ENCODE measurements at places on chromosomes 5 and 9.

DNA sequence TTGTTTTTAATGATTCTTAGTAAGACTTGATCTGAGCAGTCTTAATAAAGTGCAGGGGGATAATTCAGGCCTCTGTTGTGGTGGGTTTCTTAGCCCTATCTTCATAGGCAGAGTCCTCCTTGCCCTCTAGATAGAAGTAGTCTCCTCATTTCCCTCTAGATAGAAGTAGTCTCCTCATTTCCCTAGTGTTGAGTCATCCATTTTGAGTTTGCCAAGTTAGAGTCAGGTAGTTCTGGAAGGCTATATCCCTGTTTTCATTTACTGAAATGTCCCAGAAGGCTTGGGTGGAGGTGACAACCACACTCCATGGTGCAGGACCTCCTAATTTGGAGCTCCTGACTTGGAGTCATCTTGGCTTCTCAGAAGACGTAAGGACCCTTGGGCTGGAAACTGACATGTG lies 384.6 kb downstream of the MLLT3 start:
- H3K36me3 ChIP-seq = no peaks in the 10 kb centered on the region
- no peaks in the 10 kb centered on the region for H3K27me3 ChIP-seq
- no peak overlapping the region for H3K4me3 ChIP-seq
- H3K27ac ChIP-seq = no peak overlapping the region
- DNase-seq = no peak
- H3K4me1 ChIP-seq = no peaks in the 10 kb centered on the region

DNA sequence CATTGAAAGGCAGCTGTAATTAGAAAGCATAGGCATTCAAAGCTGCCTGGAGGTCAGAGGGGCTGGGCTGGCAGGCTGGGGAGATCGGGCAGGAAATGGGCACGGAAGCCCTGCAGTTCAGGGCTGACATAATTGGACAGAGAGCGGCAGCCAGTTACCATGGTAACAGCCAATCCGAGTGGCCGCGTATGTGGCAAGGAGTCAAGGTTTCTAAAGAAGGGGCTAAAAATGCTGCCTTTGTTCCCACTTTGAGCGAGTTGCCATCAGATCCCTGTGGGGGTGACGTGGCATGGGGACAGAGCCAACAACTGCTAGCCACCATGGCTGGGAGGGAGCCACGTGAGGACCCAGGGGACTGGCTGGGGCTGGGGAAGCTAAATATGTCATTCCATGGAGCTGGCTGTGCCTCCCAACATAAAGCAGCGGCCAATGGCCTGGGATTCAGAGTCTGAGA lies 44.7 kb upstream of the NDFIP1 start:
- H3K36me3 ChIP-seq = no peaks in the 10 kb centered on the region
- DNase-seq = no peak
- peak overlapping the region; percentile 47 for H3K4me3 ChIP-seq
- H3K4me1 ChIP-seq = peaks cover 2% of the 10 kb centered on the region
- no peak overlapping the region for H3K27ac ChIP-seq

DNA sequence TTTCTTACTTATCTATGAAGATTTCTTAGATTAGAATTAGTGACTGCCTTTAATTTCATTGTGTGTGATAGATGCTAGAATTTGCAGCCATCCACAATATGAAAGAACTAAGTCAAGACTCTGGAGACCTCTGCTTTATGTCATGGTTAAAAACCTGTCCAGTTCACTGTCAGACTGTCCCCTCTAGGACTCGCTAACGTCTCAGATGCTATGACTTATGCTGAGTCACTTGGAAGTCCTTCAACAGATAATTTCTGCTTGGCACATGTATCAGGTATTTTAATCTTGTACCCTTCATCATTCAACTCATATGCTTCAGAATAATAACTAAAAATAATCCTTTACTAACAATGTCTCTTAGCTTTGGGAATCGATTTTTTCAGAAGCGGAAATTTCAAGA lies 230.5 kb upstream of the DMAC1 start:
- no peaks in the 10 kb centered on the region for H3K27me3 ChIP-seq
- no peak overlapping the region for H3K4me3 ChIP-seq
- no peak overlapping the region for H3K27ac ChIP-seq
- DNase-seq = no peak

GRCh38 chr9:7961076-7961475 lies 161.5 kb upstream of the DMAC1 start:
- no peaks in the 10 kb centered on the region for H3K36me3 ChIP-seq
- no peak overlapping the region for H3K4me3 ChIP-seq
- no peak for DNase-seq
- H3K27me3 ChIP-seq = no peaks in the 10 kb centered on the region

DNA sequence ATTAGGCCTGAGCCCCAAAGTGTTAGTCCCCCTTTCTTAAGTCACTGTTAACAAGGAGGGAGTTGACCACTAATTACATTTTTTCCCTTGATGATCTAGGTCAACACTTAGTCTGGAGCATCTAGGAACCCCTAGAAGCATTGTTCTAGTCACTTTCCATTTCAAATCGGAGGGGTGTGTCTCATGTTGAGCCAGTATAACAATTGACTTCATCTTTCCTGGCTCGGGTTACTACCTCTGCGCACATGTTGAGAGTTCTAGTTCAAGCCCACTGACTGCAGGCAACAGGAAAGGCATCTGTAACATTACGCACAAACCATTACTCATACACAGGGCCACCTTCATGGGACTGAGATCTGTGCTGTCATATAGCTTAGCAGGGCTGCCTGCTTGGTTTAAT lies 164.9 kb downstream of the NTRK2 start:
- no peaks in the 10 kb centered on the region for H3K27me3 ChIP-seq
- no peak for DNase-seq
- no peaks in the 10 kb centered on the region for H3K36me3 ChIP-seq
- H3K4me1 ChIP-seq = 0 out of 2 replicates have a peak, but pooled peaks cover 1% of the 10 kb centered on the region
- H3K4me3 ChIP-seq = no peak overlapping the region

All from H1 (cell line).